ENCODE measurements at places on chromosomes 7 and 10.

- no peak for DNase-seq
These were observed 17.1 kb downstream of the STK17A start for GRCh38 chr7:43600056-43600455.

GRCh38 chr7:102821994-102822747 is 73.4 kb downstream of the FAM185A start:
- no peak for DNase-seq

- DNase-seq, result no peak
These were observed 156.9 kb upstream of the PCBD1 start for GRCh38 chr10:71045204-71045809.

DNA sequence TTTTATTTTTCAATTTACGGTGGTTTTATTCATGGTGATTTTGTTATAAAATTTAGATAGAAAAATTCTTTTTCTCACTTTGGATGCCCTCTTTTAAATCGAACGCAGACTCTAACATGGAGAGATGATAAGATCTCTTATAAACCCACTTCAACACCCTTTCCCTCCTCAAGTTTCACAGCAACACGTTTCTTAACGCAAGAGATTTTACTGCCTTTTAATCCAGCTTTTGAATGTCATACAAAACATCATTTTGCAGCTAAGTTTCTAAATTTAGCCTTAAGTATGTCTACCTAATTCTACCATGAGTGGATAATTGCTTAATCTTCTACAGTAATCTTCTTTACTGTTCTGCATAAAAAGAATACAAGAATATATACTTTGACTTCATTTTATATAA is 70.0 kb downstream of the SEMA3C start:
- DNase-seq, result no peak

DNA sequence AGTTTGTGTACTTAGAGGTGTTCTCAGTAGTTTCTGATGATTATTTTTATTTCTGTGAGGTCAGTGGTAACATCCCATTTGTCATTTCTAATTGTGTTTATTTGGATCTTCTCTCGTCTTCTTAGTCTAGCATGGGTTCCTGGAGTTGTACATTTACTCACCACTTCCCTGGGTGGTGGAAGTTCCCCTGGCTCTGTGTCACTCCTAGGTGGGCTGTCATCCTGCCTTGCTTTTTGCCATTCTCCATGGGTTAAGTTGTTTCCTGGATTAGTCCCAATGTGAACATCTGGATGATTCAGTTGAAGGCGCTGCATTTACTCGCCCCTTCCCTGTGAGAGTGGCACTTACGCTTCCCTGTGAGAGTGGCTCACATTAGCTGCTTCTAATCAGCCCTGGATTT is 48.2 kb downstream of the GSAP start:
- no peak for DNase-seq

GRCh38 chr10:35574924-35575352 is 30.2 kb upstream of the GJD4 start:
- no peak for DNase-seq

DNA sequence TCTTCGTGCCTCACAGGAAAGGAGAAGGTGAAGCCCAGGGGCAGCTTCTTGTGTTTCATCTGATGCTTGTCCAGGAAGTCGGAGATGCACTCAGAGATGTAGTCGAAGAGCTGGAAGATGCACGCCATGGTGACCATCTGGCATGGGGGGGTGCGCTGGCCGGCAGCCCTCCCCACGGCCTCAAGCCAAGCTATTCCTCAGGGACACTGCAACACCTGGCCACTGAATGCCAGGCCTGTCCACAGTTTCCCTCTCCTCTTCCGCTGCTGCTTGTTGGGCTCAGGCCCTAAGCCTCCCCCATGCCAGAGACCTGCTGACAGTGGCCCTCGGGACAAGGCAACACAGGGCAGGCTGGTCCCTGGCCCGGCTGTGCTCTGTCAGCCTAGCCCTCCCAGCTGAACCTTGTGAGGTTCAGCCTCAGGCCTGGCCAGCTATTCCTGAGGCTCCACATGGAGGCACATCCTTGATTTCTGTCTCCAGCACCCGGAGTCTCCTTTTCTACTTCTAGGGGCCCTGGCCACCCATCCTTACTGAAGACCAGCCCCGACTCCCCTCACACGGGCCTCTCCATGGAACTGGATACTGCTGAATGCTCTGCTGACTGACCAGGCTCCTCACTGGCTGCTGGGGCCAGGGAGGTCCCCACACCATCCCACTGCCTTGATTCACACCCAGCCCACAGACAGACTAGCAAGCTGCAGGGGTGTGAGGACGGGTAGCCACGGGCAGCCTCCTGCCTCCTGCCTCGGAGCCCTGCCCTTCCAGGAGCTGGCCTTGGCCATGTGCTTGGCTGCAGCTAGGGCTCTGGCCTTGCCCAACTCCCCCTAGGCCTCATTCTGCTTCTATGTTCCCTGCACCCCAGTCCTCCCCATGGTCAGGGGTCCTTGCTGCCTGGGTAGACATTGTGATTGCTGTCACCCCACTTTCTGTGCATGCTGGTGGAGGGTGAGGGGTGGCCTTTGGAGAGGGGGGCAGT is 10.1 kb upstream of the MYL7 start:
- no peak for DNase-seq

- no peak for DNase-seq
These were observed 354.0 kb downstream of the PHF14 start for GRCh38 chr7:11327633-11328032.

GRCh38 chr10:7397049-7398035 is 13.5 kb downstream of the SFMBT2 start:
- DNase-seq, result no peak

- DNase-seq, result no peak
These were observed 28.1 kb upstream of the NCAPG2 start for GRCh38 chr7:158732494-158733219.

DNA sequence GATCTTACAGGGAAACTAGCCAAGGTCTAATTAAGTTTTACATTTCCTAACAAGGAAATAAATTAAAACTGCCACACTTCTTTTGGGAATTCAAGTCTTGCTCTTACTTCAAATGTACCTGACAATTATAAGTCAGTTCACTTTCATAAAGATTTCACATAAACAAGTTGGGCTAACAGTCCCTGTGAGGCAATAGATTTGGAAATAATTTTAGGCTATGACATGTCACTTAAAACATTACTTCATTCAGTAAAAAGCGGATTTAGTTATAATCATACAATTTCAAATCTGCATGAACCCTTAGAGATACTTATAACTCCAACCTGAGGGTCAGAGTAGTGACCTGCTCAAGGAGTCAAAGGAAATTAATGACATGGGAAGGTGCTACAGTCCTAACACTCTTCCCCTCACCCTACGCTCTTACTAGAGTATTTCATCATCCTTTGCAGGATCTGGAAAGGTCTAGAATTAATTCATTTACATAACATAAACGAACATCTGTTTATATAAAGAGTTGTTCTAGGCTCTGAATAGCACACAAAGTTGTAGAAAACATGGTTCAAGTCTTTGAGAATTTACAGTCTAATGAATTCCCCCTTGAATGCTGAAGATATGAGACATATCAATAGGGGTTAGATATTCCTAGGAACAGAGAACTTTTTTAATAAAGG is 32.3 kb upstream of the DNAJB12 start:
- no peak for DNase-seq

- peak; percentile 3 for DNase-seq
These were observed 455.7 kb downstream of the DGKB start for GRCh38 chr7:14446829-14447228.

DNA sequence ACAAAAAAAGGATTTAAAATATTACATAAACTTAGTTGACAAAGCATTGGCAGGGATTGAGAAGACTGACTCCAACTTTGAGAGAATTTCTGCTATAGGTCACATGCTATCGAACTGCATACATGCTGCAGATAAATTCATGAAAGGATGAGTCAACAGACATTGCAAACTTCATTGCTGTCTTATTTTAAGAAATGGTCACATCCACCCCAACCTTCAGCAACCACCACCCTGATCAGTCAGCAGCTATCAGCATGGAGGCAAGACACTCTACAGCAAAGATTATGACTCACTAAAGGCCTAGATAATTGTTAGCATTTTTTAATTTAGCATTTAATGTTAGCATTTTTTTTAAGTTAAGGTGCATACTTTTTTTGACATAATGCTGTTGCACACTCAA is 73.6 kb downstream of the AGK start:
- DNase-seq, result no peak

DNA sequence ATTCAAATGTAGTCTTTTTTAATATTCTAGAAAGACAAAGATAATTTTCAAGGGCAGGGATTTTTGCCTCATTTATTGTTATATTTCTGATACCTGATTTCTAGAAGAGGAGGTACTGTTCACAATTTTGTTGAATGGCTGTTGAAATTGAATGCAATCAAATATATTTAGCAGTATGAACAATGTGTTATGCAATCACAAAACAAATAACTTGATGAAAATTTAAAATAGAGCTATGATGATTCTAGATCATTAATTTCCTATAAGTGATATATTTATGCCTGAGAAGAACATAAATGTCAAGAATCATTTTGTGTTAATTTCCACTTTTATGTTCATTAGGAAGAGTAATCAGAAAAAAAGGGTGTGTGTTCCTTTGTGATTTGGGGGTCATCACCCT is 114.6 kb upstream of the CNTNAP2 start:
- no peak for DNase-seq

GRCh38 chr7:43645699-43646226 is 62.9 kb downstream of the STK17A start:
- no peak for DNase-seq

GRCh38 chr10:123355748-123356481 is 201.7 kb downstream of the BUB3 start:
- no peak for DNase-seq

- DNase-seq, result no peak
These were observed at the start of gene CPXM2 for GRCh38 chr10:123891144-123892071. TSS of gene CPXM2 (minus strand) at chr10:123891807. CDS start at chr10:123891659, 148 bp downstream.

- DNase-seq, result no peak
These were observed 6.0 kb upstream of the SHH start for GRCh38 chr7:155818154-155818819.

DNA sequence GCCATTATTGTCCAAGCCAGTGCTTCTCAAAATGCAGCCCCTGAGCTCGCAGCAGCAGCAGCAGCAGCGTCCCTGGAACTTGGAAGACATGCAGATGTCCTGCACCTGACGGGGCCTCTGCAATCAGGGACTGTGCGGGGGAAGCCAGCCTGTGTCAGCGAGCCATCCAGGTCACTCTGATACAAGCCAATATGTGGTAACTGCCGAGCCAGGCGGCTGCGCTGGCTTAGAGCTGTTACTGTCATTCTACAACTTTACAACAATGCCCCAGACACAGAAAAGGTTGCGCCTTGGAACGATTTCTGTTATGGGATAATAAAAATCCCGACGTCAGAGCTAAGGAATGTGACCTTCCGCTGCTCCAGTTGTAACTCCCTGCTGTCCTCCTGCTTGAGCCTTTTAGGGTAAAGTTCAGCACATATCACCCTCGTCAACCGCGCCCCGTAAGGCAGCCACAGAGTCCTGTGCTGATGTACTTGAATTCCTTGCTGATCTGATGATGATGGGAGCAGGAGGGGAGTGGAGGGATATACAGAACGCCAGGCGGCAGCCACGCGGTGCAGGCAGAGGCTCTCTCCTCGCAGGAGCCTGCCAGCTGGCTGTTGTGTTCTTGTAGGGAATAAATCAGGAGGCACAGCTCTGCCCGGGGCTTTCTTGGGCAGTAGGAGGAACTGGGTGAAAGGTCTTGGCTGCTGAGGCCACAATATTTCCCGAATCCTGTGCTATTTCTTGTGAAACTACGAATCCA is 20.0 kb upstream of the CRYGN start:
- DNase-seq, result no peak

DNA sequence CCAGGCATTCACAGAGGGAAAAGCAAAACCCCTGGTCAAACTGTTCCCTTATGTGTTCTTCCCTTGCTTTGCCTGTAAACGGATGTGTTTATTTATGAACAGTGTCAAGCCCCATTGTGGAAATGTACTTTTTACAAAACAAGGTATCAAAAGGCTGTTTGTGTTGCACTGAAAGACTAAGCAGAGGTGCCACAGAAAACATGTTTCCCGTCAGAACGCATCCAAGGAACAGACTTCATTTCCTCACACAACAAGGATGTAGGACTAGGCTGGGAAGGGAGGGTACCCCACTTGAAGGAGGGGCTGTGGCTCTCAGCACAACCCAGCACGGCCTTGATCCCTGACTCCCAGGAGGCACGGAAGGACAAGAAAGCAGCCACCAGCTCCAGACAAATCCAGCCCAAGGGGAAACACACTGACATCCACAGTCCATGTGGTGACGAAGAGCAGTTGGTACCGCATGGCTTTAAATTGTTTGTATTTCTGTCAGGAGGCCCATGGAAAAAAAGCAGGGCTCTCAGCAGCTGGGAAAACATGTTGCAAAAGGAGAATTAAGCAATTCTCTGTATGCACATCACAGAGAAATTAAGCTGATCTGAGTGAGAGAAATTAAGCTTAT is 85.6 kb downstream of the RNF216 start:
- no peak for DNase-seq

- no peak for DNase-seq
These were observed 66.2 kb downstream of the SORCS1 start for GRCh38 chr10:107098326-107098725.

- no peak for DNase-seq
These were observed 9.1 kb downstream of the CELF2 start for GRCh38 chr10:11026773-11027172.

DNA sequence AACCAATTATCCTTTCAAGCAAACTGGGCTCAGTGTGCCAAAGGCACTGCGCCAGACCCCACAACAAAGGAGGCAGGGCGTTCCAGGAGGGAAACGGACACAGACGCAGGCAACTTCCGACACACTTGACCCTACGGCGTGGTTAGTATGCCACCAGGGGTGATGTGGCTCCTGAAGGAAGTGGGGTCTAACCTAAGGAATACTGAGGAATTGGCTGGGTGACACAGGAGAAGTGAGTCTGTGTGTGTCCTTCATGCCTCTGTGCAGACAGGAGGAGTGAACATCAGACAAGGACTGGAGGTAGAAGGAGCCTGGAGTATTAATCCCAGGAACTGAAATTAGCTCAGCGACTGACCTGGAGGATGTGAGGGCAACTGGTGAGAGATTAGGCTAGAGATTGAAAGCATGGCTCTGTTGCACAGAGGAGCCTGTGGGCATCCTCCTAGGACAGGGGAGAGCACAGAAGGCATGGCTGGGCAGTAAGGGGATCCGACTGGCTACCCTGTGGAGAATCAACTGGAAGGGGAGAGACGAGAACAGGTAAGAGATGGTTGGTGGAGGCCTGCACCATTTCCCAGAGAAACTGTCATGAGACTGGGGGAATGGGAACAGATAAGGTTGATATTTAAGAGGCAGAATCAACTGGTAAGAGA is 27.8 kb downstream of the GSDME start:
- no peak for DNase-seq

GRCh38 chr10:25457552-25457951 is 282.8 kb downstream of the GPR158 start:
- no peak for DNase-seq

- no peak for DNase-seq
These were observed 39.8 kb downstream of the TCF7L2 start for GRCh38 chr10:112989826-112990225.

GRCh38 chr10:69181433-69181832 is 1.4 kb downstream of the SUPV3L1 start:
- DNase-seq, result no peak
